ENCODE measurements at places on chromosomes 12 and 14.

DNA sequence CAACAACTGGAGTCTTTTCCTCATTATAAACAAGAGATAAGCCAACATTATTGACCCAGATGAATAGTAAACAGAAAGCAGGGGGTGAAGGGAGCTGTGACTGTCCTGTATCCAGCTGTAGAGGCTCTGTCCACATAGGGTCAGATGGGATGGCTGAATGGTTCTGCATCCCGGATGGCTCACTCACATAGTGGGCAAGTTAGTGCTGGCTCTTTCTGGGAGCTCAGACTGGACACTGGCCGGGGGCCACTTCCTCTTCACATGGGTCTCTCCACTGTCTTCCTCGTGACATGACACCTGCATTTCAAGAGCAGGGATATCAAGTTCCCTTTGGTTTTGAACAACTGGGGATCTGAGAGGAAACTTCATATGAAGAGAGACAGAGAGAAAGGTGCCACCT lies 969.6 kb upstream of the TMEM132C start:
- no peaks in the 10 kb centered on the region for H3K36me3 ChIP-seq
- no peak overlapping the region for H3K4me3 ChIP-seq
- no peaks in the 10 kb centered on the region for H3K27me3 ChIP-seq
- no peak overlapping the region for H3K27ac ChIP-seq
- DNase-seq, result no peak
- H3K4me1 ChIP-seq, result no peaks in the 10 kb centered on the region

DNA sequence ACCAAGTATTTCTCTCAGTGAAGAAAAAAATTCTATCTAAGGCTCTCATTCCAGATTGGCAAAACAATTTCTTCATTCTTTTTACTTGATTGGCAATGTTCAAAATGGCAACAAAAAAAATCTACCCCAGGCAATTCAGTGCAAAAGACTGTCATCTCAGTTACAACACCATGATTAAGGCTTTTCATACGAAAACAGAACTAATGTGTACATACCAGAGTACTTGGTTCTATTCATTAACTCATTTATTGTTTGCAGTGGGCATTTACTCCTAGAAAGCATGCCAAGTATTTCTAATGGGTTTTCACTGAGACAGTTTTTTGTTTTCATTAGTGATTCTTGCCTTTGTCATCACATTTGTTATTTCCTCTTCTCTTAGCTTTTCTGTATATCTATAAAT lies 33.0 kb downstream of the DBX2 start:
- H3K27me3 ChIP-seq, result no peaks in the 10 kb centered on the region
- H3K4me3 ChIP-seq, result no peak overlapping the region
- no peaks in the 10 kb centered on the region for H3K36me3 ChIP-seq
- H3K4me1 ChIP-seq, result no peaks in the 10 kb centered on the region
- DNase-seq, result no peak

DNA sequence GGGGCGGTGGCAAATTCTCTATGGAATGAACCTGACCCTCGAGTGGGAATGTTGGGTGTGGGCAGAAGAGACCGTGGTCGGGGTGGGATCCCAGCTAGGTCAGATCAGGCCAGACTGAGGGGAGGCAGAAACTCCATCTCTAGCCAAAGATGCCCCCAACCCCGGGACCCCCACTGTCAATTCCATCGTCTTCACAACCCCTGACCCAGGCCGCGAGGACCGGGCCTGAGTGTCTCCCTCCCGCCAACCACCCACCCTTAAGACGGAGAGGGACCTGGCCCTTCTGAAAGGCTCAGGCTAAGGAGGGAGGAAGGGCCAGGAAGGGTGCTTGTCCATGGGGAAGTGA lies 760 bp downstream of the PLEKHD1 start:
- H3K4me1 ChIP-seq, result peaks cover 11% of the 10 kb centered on the region
- H3K27me3 ChIP-seq, result peaks cover 54% of the 10 kb centered on the region
- no peaks in the 10 kb centered on the region for H3K36me3 ChIP-seq
- H3K4me3 ChIP-seq, result no peak overlapping the region
- no peak for DNase-seq

DNA sequence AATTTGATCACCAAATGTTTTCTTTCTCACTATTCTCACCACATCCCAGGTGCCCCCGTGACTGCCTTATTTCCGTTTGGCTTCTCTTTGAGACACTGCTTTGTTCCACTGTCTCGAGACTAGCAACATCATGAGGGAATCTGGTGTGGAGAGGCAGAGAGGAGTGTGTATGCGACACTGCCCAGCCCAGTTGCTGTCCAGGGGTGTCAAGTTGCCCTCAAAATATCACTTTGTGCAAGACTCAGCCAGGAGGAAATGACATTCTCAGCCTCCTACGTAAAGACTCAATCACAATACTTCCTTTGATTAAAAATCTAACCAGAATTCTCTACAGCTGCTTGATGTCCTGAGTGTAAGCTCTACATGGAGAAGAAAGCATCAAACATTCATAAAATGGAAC lies 48.2 kb upstream of the EEA1 start:
- no peak overlapping the region for H3K27ac ChIP-seq
- H3K4me1 ChIP-seq, result peaks cover 10% of the 10 kb centered on the region
- no peak overlapping the region for H3K4me3 ChIP-seq
- peak; percentile 3 for DNase-seq
- H3K27me3 ChIP-seq, result no peaks in the 10 kb centered on the region
- no peaks in the 10 kb centered on the region for H3K36me3 ChIP-seq

DNA sequence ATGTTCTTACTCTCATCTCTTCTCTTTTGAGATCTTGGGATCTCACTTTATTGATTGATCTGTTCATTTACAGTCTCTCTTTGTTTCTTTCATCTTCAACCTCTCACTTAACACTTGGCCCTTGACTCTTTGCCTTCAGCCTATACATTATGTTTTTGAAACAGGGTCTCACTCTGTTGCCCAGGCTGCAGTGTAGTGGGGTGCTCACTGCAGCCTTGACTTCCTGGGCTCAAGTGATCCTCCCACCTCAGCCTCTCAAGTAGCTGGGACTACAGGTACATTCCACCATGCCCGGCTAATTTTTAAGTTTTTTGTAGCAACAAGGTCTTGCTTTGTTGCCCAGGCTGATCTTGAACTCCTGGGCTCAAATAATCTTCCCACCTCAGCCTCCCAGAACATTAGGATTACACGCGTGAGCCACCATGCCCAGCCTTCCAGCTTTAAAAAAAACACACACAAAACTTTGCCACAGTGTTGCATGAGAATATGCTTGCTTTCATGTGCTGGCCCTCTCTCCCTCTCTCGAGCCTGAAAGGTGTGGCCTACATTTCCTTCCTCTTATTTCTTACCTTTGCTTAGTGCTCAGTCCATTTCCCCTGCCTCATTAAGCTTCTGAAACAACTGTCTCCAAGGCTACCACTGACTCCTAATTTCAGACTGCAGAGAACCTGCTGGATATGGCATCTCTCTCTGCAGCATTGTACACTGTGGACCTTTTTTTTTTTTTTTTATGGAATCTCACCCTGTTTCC lies 9.9 kb downstream of the DIP2B start:
- peak overlapping the region; percentile 32 for H3K27ac ChIP-seq
- no peak overlapping the region for H3K4me3 ChIP-seq
- no peaks in the 10 kb centered on the region for H3K27me3 ChIP-seq
- H3K36me3 ChIP-seq, result no peaks in the 10 kb centered on the region

DNA sequence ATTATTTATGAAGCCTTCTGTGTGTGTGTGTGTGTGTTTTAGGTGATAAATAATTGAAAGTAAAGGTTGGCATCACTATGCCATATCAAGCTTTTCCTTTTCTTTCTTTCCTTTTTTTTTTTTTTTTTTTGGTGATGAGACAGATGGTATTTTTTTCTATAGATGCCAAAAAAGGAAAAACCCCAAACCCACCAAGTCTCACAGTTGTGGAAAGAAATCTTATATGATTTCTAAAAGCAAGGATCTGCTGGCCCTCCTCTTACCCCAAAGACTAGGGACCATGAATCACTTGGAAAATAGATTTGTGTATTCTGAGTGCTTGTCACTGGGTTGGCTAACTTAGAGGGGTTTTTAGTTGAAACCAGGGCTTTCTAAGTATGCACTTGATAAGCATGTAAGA lies 181.3 kb downstream of the TMEM117 start:
- H3K4me3 ChIP-seq, result no peak overlapping the region
- H3K36me3 ChIP-seq, result no peaks in the 10 kb centered on the region
- H3K27me3 ChIP-seq, result no peaks in the 10 kb centered on the region
- no peak overlapping the region for H3K27ac ChIP-seq
- DNase-seq, result no peak
- H3K4me1 ChIP-seq, result no peaks in the 10 kb centered on the region

- H3K4me1 ChIP-seq, result no peaks in the 10 kb centered on the region
- DNase-seq, result no peak
- H3K4me3 ChIP-seq, result no peak overlapping the region
- H3K27ac ChIP-seq, result no peak overlapping the region
These were observed 7.8 kb downstream of the C12orf43 start for GRCh38 chr12:121008347-121009098.

- H3K36me3 ChIP-seq, result no peaks in the 10 kb centered on the region
- no peaks in the 10 kb centered on the region for H3K4me1 ChIP-seq
- no peak overlapping the region for H3K4me3 ChIP-seq
- no peak overlapping the region for H3K27ac ChIP-seq
- DNase-seq, result no peak
- no peaks in the 10 kb centered on the region for H3K27me3 ChIP-seq
These were observed 100.7 kb downstream of the ZFC3H1 start for GRCh38 chr12:71562676-71563595.

DNA sequence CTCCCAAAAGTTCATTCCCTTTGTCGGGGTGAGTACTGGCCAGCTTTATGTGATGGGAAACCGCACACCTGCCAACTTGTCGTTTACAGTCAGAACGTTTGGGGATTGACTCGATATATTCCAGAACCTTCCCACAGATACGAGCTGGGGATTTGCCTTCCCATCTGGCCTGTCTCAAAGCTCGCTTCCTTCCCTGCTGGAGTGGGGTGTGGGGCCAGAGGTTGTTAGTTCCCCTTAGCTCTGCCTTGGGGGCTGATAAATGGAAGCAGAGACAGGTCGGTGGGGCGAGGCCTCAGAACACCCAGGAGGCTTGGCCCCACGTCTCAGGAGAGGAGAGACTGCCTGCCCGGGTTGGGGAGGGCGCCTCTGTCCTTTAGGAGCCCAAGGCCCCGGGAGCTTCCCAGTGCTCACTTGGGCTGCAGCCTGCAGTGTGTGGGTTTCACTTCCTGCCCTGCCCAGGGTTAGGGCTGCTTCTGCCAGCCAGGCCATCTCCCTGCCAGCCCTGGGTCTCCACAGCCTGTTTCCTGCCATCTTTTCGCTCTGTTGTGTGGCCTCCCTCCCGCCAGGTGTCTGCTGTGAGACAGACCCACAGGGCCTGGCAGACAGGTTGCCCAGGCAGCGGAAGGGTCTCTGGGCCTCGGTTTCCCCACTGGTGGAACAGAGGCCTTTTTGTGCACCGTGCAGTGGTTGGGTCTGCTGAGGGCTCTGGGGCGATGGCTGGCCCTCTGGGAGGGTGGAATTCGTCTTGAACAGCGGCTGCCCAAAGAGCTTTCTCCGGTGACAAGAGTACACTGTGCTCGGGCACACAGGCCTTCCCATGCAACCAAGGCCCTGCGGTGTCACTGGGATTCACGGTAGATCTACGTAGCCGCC lies 8.1 kb upstream of the TEX22 start:
- H3K4me1 ChIP-seq, result peaks cover 6% of the 10 kb centered on the region
- H3K27me3 ChIP-seq, result no peaks in the 10 kb centered on the region
- no peak overlapping the region for H3K27ac ChIP-seq
- no peak overlapping the region for H3K4me3 ChIP-seq
- no peak for DNase-seq

DNA sequence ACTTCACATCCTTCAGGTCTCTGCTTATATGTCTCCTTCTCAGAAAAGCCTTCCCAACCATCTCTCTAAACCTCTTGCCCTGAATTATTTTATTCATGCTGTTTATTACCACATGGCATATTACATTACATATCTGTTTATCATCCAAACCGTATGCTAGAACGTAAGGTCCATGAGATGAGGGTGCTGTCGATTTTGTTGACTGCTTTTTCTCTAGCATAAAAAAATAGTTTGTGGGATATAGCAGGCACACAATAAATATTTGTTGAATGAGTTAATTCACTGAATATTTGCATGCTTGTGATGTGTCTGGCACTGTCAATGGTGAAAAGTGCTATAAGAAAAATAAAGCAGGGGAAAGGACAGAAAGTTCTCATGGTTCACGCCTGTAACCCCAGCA lies 22.9 kb downstream of the SAMD4A start:
- DNase-seq, result no peak
- H3K36me3 ChIP-seq, result no peaks in the 10 kb centered on the region
- H3K4me3 ChIP-seq, result no peak overlapping the region
- H3K27me3 ChIP-seq, result no peaks in the 10 kb centered on the region

DNA sequence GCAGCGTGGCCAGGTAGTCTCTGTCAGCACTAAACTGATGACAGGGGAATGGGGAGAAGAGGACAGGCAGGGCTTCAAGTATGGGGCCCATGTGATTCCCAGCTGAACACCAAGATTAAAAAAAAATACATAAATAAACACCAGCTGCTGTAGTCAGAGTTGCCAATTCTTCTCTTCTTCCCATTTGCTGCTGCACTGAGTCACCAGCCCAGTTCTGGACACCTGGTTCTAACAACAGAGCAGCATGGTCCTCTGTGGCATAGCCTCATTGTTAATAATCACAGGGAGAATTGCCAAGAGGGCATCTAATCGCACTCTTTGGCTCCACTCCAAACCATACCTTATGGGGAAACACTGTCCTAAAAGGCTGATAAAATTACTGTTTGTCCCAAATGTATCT lies 15.1 kb downstream of the PPM1H start:
- no peaks in the 10 kb centered on the region for H3K4me1 ChIP-seq
- no peaks in the 10 kb centered on the region for H3K27me3 ChIP-seq
- no peak for DNase-seq
- no peak overlapping the region for H3K4me3 ChIP-seq

- H3K27me3 ChIP-seq, result no peaks in the 10 kb centered on the region
- H3K27ac ChIP-seq, result no peak overlapping the region
- no peaks in the 10 kb centered on the region for H3K4me1 ChIP-seq
- no peak for DNase-seq
These were observed 28.2 kb downstream of the FOXA1 start for GRCh38 chr14:37566811-37567371.

- no peaks in the 10 kb centered on the region for H3K27me3 ChIP-seq
- DNase-seq, result no peak
- no peak overlapping the region for H3K4me3 ChIP-seq
- peak overlapping the region; percentile 97 for H3K27ac ChIP-seq
- peaks cover 39% of the 10 kb centered on the region for H3K4me1 ChIP-seq
These were observed 9.0 kb downstream of the RHOF start for GRCh38 chr12:121784460-121784859.

Data from T-cell (primary cell).